ENCODE measurements at places on chromosomes 11 and 22.

DNA sequence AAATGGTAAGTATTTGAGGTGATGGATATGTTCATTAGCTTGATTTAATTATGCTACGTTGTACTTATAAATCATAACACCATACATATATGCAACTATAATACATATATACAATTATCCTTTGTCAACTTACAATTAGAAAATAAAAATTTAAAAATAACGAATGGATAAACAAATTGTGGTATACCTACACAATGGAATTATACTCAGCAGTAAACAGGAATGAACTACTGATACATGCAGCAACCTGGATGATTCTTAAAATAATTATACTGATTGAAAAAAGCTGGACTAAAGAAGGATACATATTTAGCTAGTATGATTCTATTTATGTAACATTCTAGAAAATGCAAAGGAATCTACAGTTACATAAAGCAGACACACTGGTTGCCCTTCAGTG, 425.7 kb downstream of the DYNC2H1 start:
- DNase-seq, result no peak

DNA sequence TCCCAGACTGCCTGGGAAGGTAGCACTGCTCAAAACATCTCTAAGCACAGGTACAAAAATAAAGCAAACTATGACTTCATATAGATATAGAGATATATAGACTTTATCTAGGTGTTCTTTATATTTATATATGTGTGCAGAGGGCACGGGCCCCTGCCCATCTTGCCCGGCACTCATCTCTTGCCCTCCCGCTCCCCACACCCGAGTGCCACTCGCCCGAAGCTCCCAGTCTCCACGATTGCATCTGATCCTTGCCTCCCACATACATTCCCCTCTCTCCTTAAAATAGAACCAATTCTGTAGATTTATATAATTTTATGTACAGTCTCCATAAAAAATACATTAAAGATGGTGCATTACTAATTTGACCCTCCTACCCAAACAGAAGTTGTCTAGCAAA, 55.5 kb downstream of the IGSF9B start:
- no peak for DNase-seq

DNA sequence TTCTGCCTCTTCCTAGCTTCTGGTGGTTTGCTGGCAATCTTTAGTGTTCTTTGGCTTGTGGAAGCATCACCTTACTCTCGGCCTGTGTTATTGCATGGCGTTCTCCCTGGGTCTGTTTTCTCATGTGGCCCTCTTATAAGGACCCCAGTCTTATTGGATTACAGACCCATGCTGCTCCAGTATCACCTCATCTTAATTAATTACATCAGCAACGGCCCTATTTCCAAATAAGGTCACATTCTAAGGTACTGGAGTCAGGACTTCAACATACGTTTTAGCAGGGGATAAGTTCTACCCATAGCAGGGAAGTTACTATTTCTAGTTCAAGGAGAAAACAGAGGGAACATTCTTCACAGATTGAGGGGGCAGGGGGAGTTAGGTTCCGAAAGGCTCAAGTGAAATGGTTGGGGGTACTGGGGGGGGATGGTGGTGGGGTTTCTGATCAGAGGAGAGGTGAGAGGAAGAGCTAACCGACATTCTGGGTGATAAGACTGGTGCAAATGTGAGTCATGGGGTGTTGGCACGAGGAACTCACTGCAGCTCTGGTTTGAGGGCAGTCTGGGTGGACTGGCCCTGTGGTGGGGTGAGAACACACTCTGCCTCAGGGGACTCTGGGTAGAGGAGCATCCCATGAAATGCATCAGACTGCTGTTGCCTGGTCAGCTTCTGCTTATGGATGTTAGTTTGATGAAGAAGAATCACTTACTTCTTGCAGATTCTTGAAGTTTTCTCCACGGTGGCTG, 51.5 kb upstream of the ZBED5 start:
- no peak for DNase-seq

GRCh38 chr11:8998017-8998416, 5.8 kb downstream of the NRIP3 start:
- no peak for DNase-seq

DNA sequence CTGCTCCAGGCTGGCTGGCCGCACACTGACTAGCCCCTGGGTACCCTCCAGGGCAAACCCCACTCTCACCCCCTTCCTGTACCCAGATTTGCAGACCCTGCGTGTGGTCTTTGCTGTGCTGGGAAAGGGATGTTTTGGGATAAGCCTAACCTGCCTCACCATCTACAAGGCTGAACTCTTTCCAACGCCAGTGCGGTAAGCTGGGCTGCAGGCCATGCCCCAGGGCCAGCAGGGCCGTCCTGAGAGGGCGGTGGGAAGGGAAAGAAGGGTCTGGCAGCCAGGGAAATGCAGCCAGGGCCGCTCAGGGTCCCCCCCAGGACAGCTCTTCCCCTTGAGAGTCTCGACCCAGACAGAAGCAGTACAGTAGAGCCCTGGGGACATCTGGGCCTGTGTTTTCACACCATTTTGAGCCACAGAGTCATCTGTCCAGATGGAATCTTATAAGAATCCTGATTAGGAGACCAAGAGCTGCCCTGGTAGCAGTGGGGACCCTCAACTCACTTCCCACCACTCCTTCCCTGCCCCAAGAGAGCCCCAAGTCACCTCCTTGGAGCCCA, 22.4 kb upstream of the SLC22A12 start:
- no peak for DNase-seq

GRCh38 chr11:117999354-117999993, 13.3 kb downstream of the IL10RA start:
- no peak for DNase-seq

DNA sequence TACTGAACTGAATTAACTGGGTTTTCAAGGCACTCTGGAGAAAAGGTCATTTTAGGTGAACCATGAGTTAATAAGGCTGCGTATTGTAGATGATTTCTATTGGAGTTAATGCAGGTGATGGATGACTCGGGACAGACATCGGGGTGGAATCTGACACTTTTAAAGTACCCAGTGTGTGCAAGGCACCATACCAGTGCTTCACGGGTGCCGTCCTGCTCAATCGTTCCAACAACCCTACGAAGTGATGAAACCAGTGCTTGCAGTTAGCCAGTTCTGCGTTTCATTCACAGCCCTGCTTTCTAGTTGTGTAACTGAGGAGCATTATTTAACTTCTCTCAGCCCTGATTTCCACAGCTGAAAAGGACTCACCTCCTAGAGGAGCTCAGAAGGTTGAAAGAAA, 216.5 kb downstream of the BARX2 start:
- no peak for DNase-seq

DNA sequence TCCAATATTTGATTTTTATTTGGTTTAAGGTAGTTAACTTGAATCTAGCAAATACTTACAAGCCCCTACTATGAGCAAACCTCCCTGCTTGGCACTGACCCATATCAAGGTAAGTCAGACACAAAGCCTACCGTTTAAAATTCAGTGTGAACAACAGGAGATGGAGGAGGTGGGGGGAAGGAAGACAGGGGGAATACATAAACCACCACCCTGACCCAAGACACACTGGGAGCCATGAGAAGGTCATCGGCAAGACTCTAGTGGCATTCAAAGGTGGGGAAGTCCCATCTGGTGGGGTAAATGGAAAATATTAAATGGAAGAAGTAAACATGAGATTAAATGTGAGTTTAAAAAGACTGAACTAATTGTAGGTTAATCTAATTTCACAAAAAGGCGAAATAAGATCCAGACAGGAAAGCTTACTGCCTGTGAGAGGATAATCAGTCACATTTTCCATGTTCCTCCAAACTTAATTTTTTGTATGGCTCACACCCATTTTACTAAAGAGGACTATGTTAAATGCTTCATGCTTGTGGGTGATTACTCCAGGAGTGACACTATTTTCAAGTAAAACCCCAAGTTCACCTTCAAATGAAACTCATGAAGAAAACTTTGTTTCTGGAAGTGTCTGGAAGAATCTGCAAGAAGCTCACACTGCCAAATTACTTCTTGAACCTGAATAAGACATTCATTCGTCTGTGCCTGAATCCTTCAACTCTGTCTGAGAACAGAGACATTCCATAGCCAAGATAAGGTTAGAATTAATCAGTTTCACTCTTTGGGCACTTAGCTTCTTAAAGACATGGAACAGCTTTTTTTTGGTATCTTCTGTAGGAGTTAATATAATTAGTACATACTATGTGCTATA, 51.7 kb downstream of the PITPNB start:
- no peak for DNase-seq

DNA sequence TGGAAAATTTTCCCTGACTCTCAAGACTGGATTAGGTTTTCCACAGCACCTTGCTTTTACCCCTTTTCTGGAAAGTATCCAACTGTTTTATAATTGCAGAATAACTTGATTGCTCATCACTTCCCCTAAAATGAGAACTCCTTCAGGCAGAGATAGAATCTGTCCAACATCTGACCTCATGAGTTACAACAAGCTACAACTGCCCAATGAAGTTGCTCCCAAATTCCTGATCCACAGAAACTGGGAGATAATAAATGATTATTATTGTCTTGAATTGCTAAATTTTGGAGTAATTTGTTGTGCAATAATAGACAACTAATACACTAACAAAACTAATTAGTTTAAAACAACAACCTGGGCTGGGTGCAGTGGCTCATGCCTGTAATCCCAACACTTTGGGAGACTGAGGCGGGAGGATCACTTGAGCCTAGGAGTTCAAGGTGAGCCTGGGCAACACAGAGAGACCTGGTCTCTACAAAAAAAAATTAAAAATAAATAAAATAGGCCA, 10.0 kb upstream of the CCDC83 start:
- no peak for DNase-seq

DNA sequence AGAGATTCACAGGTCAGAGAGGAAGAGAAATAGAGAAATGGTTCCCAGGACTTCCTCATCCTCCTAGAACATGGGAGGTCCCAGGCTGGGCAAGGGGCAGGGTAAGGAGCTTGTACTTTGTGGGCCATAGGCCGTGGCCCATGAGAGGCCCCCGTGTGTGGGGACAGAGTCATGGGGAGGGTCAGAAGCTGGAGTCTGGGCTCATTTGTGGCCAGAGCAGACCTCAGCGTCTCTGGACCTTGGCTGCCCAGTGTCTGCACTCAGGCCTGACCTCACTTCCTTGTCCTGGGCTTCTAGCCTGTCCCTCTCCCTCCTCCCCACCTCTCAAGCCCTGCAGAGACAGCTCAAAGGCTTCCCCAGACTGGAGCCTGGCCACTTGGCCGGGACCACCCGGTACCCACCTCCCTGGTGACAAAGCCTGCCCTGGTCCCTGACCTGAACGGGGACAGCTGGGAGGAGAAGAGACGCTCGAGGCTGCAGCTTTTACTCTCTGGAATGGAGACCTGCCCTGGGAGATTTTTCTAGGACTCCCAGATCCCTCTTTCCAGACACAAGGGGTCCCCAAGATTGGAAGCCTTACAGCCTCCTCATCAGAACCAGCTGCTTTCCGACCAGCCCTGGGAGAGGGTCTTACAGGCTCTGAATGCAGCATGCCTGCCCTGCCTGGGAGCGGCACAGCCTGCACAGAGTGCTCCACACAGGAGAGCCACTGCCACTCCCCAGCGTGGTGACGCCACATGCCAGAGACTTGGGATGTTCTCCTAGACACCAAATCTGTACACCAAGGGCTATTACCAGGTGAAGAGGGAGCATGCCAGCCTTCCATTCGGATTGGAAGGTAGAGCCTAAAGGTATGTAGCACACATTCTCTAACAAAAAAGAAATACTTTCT, 569.0 kb upstream of the B3GAT1 start:
- DNase-seq, result no peak

GRCh38 chr11:13117344-13117743, 108.2 kb downstream of the RASSF10 start:
- DNase-seq, result no peak

DNA sequence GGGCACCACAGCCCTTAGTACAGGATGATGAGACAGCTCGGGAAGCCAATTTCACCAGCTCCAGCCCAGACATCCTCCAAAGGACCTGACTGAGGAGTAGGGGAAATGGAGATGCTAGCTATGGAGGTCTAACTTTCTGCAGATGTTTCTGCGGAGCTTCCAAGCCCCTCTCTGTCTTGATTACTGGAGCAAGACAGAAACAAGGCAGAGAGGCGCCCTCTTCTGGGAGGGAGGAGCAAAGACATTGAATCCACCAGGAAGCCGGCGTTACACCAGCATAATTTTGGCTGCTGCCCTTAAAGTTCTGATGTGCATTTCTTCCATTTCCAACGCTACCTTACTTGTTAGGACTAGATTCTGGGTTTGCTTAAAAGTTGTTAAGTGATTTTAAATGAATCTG, 107.3 kb upstream of the HSD17B12 start:
- DNase-seq, result no peak

DNA sequence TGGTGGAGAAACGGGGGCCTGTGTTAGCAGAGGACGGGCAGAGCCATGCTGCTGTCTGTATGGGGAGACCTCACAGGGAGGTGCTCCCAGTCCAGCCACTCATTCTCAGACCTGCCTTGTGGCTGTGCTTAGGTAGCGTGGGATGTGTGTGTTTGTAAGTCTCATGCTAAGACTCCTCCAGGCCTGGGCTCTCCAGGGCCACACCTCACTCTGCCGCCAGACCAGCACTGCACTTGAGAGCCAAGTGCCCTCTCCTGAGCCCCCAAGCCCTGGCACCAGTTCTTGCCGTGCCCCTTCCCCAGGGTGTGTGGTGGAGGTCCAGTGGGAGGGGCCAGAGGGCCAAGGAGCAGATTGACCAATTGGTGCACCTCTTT, 108.8 kb downstream of the BCR start:
- no peak for DNase-seq

GRCh38 chr11:120343429-120343828, 7.2 kb downstream of the ARHGEF12 start:
- DNase-seq, result no peak

GRCh38 chr11:96306933-96307775, 35.8 kb downstream of the MAML2 start:
- DNase-seq, result no peak

DNA sequence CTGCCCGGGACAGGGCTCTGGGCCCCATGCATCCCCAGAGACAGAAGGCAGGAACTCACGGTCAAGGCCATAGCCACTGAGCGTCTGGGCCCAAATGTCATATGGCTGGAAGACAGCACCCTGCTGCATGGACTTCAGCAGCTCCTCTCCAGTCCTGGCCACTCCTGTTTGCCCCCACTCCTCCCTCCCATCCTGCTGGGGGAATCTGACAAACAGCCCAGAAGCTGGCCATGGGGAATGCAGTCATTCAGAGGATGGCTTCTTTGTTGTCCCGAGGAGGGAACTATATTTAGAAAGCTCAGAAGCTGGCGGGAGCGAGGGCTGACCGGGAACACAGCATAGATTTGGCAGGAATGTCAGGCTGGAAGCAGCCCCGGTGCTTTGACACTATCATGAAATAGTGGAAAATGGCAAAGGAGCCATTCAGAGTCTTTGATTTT, 35.0 kb downstream of the DKK3 start:
- DNase-seq, result no peak

DNA sequence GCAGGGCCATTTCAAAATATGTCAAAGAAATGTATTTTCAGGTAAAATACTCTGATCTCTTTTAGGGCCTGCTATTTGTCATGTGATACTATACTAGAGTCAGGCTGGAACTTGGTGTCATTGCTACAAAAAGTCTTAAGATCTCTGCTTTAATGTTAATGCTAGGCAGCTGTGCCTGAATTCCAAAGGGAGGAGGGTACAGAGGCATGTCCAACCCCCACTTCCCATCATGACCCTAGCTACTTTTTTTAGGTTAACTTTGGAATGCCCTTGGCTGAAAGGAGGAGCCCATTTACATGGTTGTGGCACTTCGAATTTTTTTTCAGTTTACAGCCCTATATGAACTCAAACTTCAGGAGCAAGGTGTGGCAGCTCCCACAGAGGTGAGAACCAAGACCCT, 58.1 kb downstream of the OSBP2 start:
- no peak for DNase-seq
